ENCODE measurements at places on chromosomes 2 and 18. TPM values are rescaled to one million over a fixed set of nuclear protein-coding genes. Genes with fewer than 3 reads are reported as not detected.

GRCh38 chr2:223734346-223734745 lies 103.0 kb downstream of the AP1S3 start:
- no peak for DNase-seq

- DNase-seq = no peak
Measured at GRCh38 chr2:26591619-26592505, 49.3 kb downstream of the CIB4 start.

DNA sequence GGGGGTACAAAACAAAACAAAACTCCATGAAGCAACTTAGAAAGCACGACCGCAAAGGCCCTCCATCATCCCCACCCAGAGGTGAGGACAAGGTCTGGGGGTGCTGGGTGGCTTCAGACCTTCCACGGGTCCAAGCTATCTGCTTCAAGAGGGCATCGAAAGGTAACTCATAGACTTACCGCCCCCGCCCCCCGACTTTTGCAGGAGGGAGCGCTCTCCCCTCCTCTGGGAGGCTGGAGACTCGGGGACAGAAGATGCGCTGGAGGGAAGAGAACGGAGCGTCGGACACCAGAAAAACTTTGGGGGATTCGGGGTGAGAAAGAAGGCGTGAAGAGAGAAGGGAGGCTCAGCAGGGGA lies 300 bp upstream of the STON1 start:
- no peak for DNase-seq

Gene DLGAP1
- 0.17 TPM for total RNA-seq

DNA sequence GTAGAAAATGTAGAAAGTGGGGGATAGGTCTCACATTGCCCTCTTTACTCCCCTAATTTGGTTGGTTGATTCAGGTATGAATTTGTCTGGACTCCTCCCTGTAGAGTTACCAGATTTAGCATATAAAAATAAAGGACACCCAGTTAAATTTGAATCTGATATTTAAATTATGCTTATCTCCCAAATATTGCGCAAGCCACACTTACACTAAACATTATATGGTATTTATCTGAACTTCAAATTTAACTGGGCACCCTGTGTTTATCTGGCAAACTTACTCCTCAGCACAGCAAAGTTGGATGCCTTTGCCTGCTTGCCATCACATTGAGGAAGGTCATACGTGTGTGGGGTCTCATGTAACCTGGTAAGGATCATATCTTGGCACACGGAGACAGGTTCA lies 882.4 kb upstream of the FAM98A start:
- no peak for DNase-seq

GRCh38 chr2:143501106-143501676 lies 372.0 kb downstream of the ARHGAP15 start:
- DNase-seq = no peak

DNA sequence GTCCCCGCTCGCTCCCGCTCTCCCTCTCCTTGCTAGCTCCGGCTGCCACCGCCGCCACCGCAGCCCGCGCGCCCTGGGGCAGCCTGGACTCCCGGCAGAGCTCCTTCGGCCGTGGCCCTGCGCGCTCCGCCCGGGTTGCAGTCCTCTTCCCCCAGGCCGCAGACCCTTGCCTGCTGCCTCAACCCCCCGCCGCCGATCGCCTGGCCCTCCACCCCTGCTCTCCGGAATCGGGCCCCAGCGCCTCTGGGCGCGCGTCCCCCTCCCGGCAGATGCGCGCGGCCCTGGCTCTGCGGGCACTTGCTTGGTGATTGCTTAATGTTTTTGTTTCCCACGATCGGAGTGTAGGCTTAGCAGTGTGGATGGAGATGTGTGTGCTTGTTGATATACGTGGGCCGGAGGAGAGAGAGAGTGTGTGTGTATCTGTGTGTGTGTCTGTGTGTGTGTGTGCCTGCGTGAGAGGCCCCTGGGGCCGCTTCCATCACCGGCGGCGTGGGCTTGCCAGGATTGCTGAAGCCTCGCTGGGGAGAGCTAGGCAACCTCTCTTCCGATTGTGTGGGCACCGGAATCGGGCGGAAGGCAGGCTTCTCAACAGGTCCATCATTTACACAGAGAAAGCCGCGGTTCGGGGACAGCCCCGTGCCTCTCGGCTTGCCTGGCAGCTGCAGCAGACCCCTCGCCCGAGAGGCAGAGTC lies 877 bp downstream of the INHBB start:
- DNase-seq = no peak

Measured in CD4-positive, alpha-beta memory T cell (primary cell).